ENCODE measurements at places on chromosomes 4 and X.

- peak; percentile 31 for DNase-seq
These were observed 263.8 kb upstream of the RPS6KA3 start for GRCh38 chrX:20530406-20530921.

GRCh38 chrX:118049713-118050112 lies 66.9 kb downstream of the KLHL13 start:
- DNase-seq: no peak

GRCh38 chr4:46874811-46875210 lies 34.2 kb downstream of the COX7B2 start:
- DNase-seq: no peak

DNA sequence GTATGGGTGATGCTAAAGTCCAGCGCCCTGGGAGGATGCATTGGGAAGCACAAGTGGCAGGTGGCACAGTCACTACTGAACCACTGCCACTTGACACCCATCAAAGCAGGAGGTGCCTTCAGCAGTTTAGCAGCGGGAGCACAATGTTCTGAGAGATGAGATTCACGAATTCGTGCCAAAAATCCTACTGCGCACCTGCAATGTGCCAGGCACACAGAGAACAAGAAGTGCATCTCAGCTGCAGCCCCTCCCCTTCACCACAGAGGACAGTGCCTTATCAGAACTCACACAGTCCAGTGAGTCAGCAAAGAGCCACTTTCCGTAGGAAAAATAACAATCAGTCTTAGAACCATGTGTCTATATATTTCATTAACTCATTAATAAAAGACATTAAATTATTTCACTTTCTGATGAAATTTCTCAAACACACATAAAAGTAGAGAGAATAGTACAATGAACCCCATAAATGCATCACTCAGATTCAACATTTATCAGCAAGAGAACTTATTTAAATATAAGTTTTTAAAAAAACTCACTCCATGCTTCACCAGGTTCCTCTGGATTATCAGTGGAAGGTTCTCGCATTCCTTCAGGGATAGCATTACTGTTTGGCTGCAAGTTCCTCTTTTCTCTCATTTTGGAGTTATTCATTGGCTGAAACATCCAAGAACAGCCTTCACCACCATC lies 47.0 kb downstream of the BEND2 start:
- DNase-seq: no peak

DNA sequence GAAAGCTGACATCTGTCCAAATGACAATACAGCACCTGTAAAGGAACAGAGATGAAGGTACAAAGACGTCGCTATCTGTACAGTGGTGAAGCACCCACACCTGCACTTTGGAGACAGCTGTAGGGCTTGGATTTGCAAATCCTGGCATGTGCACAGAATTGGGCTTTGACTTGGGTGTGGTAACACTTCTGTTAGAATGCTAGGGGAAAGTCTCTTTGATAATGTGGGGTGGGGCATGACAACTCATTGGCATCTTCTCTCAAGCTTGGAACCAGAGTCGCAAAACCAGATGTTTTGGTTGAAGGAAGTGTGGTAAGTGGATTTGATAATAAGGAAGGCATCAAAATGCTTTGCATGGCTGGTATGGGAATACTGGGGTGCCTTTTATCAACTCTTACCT lies 55.5 kb downstream of the VCX3B start:
- no peak for DNase-seq

- no peak for DNase-seq
These were observed 435.3 kb downstream of the ZIC3 start for GRCh38 chrX:138001226-138001625.

- peak; percentile 37 for DNase-seq
These were observed 220.4 kb downstream of the SPRY1 start for GRCh38 chr4:123616951-123617461.

GRCh38 chrX:19347916-19348315 lies 4.2 kb downstream of the PDHA1 start:
- DNase-seq: no peak

DNA sequence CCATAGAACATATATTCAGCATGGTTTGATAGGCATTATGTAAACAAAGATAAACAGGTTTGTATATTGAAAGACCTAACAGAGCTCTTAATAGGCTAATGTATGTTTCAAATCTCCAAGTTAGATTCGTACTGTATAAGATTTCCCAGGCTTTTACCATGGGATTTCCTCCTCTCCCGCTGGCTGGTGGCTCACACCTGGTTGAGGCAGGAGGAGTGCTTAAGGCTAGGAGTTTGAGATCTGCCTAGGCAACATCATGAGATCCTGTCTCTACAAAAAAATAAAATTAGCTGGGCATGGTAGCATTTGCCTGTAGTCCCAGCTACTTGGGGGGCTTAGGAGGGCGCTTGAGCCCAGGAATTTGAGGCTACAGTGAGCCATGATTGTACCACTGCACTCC lies 5.4 kb downstream of the CPE start:
- no peak for DNase-seq
